ENCODE measurements at places on chromosomes 2 and 18. TPM values are rescaled to one million over a fixed set of nuclear protein-coding genes. Genes with fewer than 3 reads are reported as not detected.

The C1QL2 gene
- total RNA-seq, result not detected

The TRAPPC12 gene
- total RNA-seq, result 76.9 TPM

The ACOXL gene
- total RNA-seq, result 1.2 TPM

DNA sequence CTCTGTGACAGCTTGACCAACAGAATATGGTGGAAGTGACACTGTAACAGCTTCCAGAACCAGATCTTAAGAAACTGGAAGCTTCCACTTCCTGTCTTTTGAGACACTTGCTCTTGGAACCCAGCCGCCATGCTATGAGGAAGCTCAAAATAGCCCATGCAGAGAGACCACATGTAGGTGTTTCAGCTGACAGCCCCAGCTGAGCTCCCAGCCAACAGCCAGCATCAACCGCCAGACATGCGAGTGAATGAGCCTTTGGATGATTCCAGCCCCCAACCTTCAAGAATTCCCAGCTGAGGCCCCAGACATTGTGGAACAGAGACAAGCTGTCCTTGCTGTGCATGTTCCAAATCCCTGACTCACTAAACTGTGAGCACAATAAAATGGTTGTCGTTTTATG lies 27.9 kb downstream of the ACVR1 start:
- no peak for DNase-seq

- no peak for DNase-seq
Observed at GRCh38 chr18:39805218-39805617, 2149.8 kb upstream of the PIK3C3 start.

- DNase-seq, result peak; percentile 85
Observed at GRCh38 chr2:119367472-119368099, 809 bp downstream of the DBI start.

The SKA1 gene
- 7.2 TPM for total RNA-seq

GRCh38 chr2:236472720-236473495 lies 96.7 kb upstream of the ACKR3 start:
- DNase-seq, result no peak

- no peak for DNase-seq
Observed at GRCh38 chr18:59352250-59352855, 6.7 kb downstream of the LMAN1 start.

Measured in mucosa of descending colon (tissue), 3 donors.